Cardiac atrium fibroblast (primary cell): ENCODE measurements at places on chromosomes 2 and 18. TPM values are rescaled to one million over a fixed set of nuclear protein-coding genes. Genes with fewer than 3 reads are reported as not detected.

The KIAA2012 gene
- total RNA-seq = not detected in 2 replicates

The NEDD4L gene
- 10.5 and 13.2 TPM in 2 replicates for total RNA-seq

The PSD4 gene
- total RNA-seq = 0.16 and 0.18 TPM in 2 replicates

The LIMS1 gene
- total RNA-seq = 70.1 and 86.7 TPM in 2 replicates

The UGT1A3 gene
- total RNA-seq = not detected in 2 replicates

The CCDC148 gene
- 0.16 and 1.6 TPM in 2 replicates for total RNA-seq
